ENCODE measurements at places on chromosomes 3 and 15.

GRCh38 chr15:40857601-40858341, 13.9 kb downstream of the SPINT1 start:
- peak; percentile 86 for DNase-seq

- no peak for DNase-seq
Measured at GRCh38 chr3:32850226-32850625, 32.4 kb downstream of the TRIM71 start.

GRCh38 chr3:46724424-46724823, 6.8 kb upstream of the PRSS50 start:
- DNase-seq, result no peak

- peak; percentile 79 for DNase-seq
Measured at GRCh38 chr15:78052001-78052401, 25.5 kb downstream of the TBC1D2B start.

GRCh38 chr3:139772539-139773500, 95.0 kb upstream of the NMNAT3 start:
- peak; percentile 95 for DNase-seq

DNA sequence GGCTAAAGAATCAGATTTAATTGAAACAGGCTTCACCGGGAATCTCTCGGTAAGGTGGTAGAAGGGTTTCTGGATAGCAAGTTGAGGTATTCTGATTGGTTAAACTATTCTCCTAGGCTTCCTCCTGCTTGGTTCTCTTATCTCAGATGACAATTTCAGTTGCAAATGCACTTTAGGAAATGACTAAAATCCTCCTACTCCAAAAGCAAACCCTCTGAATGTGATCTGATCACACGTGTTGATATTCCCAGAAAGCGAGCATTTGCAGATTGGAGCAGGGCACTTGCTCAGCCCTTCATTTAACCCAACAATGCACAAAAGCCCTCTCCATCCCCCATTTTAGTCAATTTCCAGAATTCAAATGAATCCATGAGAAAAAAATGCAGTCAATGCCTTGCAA, 55.6 kb upstream of the ICE2 start:
- DNase-seq, result no peak

DNA sequence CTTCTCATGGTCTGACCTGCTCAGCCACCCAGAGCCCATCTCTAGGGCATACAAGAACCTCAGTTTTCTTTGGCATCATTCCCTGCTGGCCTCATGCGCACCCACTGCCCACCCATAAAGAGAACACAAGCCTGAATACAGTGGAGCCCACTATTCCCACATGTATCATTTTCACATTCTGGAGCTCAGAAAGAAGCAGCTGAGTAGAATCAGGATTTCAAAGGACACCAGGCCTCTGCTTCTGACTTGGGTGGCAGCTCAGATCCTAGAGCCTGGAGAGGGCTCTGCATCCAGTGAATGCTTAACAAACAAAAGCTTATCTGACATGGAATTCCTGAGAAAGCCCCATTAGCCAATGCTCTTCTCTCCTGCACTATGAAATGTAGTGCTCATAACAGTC, 34.7 kb downstream of the RBP2 start:
- peak; percentile 8 for DNase-seq

GRCh38 chr3:139020036-139020867, 474 bp downstream of the PRR23B start:
- DNase-seq, result no peak

DNA sequence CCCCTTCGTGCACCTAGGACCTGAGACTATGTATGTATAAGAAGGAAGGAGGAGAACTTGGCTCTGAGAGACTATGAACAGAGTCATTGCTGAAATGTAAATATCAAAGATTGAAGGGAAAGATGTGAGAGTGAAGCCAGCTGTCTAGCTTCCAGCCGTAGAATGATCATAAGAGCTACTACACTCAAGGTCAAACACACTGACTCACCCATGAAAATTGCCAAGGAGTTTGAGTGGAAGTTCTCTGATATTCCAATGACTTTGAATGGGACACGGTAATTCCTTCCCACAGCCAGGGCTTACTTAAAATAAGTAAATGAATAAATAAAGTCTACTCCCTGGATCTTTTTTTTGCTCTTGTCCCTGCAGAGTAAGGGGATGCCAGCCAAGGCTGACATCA, 398.9 kb upstream of the TPRG1 start:
- DNase-seq, result peak; percentile 74

DNA sequence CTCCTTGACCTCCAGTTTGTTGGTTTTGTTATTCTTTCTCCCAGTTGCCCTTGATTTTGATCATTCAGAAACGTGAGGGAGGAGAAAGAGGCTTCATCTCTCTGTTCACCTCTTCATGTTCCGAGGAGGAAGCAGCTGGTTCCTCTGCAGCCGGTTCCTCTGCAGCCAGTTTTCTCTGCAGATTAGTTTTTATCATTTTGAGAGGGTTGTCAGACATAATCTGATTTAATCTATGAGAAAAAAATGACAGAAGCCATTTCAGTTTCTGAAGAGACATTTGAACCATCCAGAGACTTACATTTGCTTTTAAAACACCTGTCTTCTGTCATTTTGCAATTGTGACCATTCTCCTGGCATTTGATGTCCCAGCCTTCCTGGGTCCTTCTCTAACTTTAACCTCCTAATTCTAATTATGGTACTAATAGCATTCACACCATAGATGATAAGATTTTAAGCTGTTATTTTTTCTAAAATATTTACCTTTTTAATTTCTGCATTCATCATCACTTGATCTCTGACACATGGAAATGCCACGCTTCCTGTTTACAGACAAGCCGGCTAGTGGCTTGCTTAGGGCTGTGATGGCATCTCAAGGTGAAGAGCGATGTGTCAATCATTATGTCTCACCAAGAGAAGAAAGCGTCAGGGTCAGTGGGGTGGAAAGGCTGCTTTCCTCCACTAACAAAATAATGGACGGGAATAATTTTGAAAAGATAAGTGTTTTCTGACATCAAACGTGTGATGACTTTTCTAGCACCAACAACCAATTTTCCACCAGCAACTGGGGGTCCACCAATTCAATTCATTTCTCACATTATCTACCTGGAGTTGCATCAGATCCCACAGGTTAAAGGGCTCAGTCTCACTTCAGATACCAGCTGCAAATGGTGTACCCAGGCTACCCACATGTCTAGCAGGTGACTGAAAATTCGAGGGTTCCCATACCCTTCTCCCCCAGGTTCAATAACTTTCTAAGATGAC, 76.4 kb downstream of the CHRNA7 start:
- no peak for DNase-seq

DNA sequence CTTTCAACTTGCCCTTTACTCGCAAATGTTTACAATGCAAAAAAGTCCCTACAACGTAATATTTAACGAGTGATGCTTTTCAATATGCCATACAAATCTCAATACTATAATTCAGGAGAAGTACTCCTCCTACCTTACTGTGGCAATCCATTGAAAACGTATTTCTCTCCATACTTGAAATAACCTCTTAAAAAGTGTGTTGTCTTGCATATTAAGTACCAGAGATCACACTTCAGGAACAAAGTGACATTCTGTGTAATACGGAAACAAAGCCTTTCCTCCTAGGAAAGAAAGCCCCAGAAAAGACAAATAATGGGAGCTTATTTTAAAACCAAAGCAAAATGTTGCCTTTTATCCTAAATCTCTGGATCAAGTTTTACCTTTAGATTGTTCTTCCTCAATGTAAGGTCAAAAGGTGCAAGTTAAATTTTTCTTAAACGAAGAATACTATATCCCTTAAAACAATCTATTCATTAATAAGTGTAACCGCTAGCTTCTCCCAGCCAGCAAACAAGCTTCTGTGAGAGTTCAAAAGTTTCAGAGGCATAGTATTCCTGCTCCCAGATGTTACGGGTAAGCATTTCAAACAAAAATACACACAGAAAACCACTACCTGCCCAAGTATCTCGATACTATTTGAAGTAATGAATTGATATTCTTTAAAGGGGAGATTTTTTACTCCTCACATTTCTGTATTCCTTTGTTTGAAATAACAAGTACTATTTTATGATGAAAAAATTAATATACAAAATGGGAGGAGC, 1.7 kb downstream of the TJP1 start:
- peak; percentile 34 for DNase-seq

- DNase-seq, result no peak
Measured at GRCh38 chr3:72176537-72177041, 391.6 kb upstream of the PROK2 start.

Data from astrocyte of the hippocampus (primary cell).